ENCODE measurements at places on chromosomes 1 and 21. TPM values are rescaled to one million over a fixed set of nuclear protein-coding genes. Genes with fewer than 3 reads are reported as not detected.
A peak's percentile ranks its signal among the peaks of the same experiment; 100 is the strongest.

SELE gene
- not detected for total RNA-seq

- DNase-seq = no peak
These were observed 30.2 kb upstream of the RNF187 start for GRCh38 chr1:228457017-228457395.

GRCh38 chr1:6880951-6881690 lies 95.9 kb downstream of the CAMTA1 start:
- peak; percentile 78 for DNase-seq

DNA sequence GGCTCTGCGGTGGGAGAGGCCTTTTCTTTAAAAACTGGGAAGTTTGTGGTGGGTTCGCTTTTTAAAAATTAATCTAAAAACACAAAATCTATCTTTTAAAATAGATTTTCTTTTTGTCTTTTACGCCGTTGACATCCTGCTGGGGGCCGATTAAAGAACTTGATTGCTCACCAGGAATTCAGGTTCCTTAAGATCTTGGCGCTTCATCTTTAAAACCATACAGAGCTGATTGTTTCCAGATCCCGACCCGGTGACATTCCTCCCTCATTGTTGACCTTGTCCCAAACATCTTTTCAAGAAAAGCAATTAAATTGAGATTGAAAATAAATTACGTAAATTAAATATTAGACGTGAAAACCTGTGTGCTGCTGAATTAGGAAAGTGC lies 546 bp upstream of the ZNF697 start:
- no peak for DNase-seq

- peak; percentile 32 for DNase-seq
These were observed 8.5 kb upstream of the DMBX1 start for GRCh38 chr1:46480959-46481646.

RAB42 gene
- total RNA-seq = not detected

HNRNPCL2 gene
- total RNA-seq = not detected

CCDC18 gene
- 22.2 TPM for total RNA-seq

DNA sequence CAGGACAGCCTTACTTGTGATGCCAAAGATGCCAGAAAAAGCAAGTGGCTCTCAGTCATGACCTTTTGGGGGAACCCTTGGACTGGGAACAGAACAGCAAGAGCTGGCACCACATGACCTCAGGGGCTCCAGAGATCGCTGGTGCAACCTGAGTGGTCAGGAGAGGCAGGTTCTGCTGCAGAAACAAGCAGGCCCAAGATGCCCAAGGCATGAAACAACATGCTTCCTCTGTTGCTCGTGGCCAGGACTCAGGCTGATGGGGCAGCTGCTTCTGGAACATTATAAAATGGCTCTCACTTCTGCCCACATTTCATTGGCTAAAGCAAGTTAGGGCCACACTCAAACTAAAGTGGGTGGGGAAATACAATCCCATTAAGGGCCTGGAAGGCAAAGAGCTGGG lies 17.7 kb upstream of the CLSTN1 start:
- no peak for DNase-seq

GRCh38 chr1:37989361-37989930 lies 376 bp downstream of the SF3A3 start:
- DNase-seq = peak; percentile 40

DNA sequence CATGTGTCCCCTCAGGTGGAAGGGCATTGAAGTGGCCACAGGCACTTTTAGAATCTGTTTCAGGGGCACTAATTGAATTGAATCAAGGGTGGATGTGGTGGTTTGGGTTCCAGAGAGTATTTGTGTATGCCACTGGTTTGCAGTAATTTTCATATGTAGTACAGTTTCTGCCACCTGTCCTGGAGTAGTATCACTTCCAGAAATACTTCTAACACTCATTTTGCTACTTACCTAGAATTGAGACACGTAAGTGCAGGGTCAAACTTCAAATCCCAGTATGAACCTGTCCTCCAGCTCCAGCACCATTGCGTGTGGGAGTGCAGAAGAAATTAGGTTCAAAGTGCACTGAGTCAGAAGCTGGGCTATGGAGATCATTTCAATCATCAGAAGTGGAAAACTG lies 26.8 kb downstream of the RSPH1 start:
- no peak for DNase-seq

- DNase-seq = peak; percentile 52
These were observed 68.5 kb downstream of the DYRK1A start for GRCh38 chr21:37435120-37435519.

DNA sequence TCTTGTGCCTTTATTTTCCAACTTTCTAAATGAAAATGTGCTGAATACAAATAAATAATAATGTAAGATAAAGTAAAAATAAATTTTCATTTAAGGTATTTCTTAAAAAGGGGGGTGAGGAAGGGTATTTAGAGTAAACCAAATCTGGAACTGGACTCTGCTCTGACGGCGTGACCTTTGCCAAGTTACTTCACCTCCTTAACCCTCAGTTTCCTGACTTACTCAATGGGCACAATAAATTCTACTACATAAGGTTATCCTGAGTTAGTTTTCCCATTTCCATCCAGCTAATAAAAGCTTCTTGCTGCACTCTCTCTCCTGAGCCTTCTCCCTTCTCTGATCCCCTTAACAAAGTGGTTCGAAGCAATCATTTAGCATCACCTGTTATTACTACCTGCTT lies 93.9 kb downstream of the NID1 start:
- DNase-seq = no peak

GRCh38 chr1:43129426-43129825 lies 42.7 kb downstream of the EBNA1BP2 start:
- DNase-seq = no peak

GRCh38 chr21:29245104-29245643 lies 53.5 kb upstream of the BACH1 start:
- DNase-seq = no peak

SPRR2A gene
- 7.0 TPM for total RNA-seq

- no peak for DNase-seq
These were observed 58.6 kb downstream of the MDM4 start for GRCh38 chr1:204574865-204575163.
